Stimulated activated CD4-positive, alpha-beta T cell treated with anti-CD3 and anti-CD28 coated beads, Interleukin-2, amount 100 ng/mL, for 24 hours (primary cell): ENCODE measurements at places on chromosomes 7 and 10.

GRCh38 chr10:117892681-117893220 is 154.0 kb downstream of the RAB11FIP2 start:
- no peak for DNase-seq

DNA sequence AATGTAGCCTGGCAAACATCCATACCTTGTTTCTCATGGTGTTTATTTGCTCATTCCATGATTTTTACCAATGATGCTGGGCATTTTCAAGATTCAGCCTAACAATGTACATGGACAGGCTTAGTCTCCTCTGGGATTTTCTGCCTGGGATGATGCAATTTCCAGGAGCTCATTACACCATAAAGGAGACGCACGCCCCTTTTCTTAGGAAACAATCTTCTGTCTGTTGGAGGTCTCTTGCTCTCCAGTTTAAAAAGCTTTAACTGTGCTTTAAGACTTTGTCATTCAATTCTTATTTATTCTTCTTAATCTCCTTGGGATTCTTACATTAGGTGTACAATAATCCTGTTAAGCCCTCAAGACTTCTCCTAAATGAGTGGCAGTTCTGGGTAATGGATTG is 150.3 kb upstream of the NRP1 start:
- no peak for DNase-seq

DNA sequence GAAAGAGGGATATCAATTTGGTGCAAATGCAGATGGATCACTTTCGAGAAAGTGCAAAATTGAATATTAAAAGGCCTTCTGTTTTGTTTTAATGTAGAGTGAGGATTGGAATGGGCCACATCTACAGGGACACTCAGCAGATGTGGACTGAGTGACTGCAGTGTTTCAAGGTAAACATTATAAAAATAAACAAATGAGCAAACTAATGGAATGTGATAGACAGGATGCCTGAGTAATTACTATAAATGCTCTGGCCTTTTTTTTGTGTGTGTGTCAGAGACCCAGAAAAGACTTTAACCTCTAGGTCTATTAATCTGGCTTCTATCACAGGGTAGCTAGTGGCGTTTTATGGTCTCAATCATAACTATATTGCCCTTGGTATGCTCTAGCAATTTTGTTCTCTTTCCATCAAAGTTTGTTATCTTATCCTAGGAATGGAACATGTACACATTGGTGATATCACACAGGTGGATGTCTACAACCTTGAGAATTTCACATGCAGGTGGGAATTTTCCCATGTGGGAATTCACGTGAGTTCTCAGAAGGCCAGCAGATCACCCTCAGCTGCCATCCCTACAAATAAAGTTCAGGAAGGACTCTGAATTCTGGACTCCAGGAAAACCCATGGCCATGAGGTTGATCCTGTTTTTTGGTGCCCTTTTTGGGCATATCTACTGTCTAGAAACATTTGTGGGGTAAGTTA is at the start of gene CPA2:
Gene CPA2, plus strand, starts transcription at position 606 of the 703 bp plus-strand sequence. Its CDS starts 19 bp downstream, at position 625.
- no peak for DNase-seq

DNA sequence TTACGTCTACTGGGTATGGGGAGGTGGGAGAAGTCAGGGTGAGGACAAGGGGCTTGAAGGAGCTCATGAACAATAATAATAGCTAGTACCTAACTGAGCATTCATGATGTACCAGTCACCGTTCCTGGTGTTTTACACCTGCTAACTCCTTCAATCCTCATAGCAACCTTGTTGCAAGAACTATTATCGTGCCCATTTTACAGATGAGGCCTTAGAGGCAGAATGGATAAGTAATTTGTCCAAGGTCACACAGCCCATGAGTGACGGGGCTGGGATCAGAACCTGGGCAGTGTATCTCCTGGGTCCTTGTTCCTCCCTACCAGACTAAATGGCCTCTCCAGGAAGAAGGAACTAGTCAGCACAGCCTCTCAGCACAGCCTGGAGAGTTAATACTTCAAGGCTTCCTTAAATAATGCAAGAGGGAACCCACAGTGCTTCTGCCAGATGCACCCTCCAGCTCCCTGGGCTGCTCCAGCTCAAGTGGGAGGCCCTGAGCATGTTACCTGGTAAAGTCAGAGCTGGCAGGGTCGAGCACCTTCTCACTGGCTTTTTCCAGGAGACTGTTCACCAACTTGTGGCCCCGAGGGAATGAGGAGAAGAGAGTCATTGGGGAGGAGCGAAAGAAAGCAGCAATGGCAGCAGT is 28.8 kb downstream of the RRP12 start:
- DNase-seq, result no peak

DNA sequence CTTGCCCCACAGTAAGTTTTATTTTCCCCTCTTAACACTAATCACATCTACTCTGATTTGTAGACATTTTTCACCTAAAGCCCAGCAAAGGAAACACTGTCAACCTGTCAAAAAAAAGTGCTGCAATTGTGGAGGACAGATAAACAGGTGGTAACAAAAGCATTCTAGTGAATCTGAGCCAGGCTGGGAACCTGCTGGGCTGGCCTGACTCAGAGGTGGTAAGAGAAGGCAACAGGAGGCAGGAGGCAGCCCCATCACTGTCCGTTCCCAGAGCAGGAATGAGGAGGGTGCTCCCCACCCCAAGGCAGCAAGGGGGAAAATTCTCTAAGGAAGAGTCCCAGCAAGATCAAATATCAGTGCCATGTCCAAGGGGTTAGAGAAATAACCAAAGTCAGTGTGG is 19.5 kb upstream of the HERPUD2 start:
- no peak for DNase-seq

- no peak for DNase-seq
These were observed 33.8 kb upstream of the LOXL4 start for GRCh38 chr10:98301664-98302319.

GRCh38 chr7:30434140-30434799 is 44.3 kb downstream of the NOD1 start:
- DNase-seq, result no peak
